ENCODE measurements at places on chromosomes 12 and 14.

DNA sequence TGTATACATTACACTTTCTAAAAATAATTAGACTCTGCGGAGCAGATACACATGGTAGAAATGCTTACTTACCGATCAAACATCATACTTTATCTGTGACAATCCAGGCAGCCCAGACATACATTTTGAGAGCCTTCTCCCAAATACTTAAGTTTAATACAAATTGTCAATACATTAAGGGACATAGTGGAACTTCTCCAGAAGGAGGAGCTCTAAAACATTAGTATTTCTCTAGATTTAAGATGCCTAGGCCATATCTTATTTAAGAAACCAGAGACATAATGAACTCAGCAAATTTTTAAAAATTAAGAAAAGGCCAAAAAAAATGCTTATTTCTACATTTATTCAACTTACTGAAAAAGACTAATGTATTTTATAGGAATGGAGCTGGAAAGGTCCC is 16.1 kb downstream of the ACSM4 start:
- DNase-seq: no peak

DNA sequence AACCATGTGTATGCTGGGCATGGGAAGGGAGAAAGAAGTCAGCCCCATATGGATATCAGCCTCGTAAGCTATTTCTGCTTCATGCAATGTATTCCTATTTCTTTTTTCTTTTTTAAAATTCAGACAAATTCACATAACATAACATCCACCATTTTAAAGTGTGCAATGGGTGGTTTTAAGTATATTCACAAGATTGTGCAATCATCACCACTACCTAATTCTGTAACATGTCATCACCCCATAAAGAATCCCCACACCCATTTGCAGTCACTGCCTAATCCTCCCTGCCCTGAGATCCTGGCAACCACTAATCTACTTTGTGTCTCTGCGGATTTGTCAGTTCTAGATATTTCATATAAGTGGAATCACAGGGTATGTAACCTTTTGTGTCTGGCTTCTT is 9.5 kb downstream of the POMT2 start:
- DNase-seq: no peak

DNA sequence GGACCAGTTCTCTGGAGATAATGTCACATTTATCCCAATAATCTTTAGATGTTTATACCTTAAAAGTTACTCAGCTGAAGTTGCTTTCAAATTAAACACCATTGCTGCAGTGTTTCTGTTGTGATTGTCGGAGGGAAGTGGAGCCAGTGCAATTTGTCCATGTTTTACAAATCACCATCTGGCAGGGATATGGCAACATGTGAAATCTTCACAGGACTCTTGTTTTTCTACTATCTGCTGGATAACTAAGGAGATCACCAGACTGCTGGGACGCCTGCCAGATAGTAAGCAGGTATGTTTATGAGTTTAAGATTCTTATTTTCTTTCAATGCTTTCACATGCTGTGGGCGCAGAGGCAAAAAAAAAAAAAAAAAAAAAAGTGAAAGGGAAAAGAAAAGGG is 100.3 kb upstream of the SOX5 start:
- no peak for DNase-seq

GRCh38 chr12:52558781-52559445 is 6.0 kb upstream of the KRT71 start:
- DNase-seq: no peak

- DNase-seq: no peak
Observed at GRCh38 chr12:119307747-119308146, 26.8 kb upstream of the CCDC60 start.

GRCh38 chr12:53068811-53069585 is 10.2 kb downstream of the SPRYD3 start:
- DNase-seq: no peak
